Aorta (tissue), 5 donors: ENCODE measurements at places on chromosomes 16 and 17. TPM values are rescaled to one million over a fixed set of nuclear protein-coding genes. Genes with fewer than 3 reads are reported as not detected.

DNA sequence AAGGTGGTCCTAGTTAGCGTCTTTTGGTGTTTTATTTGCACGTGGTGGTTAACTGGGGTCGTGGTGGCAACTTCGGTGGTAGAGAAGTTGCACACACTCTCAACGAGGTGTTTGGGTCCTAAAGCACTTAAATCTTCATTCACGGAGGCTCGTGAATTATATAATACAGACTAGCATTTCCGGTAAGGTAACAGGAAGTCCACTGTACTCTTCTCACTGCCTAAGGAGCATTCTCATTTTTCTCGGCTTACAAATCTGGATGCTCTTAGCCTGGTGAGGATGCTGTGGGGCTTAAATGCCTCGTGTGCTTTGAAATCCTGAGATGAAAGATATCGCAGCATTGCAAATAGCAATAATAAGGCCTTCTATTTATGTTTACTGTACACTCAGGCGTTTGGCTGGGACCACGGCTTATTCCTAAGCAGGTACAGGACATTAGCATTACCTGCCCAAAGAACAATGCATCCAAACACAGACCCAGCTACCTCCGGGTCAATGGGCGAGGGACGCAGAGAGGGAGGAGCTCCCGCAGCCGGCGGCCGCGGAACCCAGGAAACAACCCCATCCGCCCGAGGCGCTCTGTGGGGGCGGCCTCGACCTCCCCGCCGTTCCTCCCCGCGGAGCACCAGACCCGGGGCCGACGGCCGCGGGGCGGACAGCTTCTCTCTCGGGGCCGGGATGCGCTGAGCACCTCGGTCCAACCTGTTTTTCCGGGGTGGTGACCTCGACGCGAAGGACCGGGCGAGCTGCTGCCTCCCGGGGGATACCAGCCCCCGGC is 856 bp downstream of the DNAJA2 start:
- DNase-seq = peak; percentile 81

DNA sequence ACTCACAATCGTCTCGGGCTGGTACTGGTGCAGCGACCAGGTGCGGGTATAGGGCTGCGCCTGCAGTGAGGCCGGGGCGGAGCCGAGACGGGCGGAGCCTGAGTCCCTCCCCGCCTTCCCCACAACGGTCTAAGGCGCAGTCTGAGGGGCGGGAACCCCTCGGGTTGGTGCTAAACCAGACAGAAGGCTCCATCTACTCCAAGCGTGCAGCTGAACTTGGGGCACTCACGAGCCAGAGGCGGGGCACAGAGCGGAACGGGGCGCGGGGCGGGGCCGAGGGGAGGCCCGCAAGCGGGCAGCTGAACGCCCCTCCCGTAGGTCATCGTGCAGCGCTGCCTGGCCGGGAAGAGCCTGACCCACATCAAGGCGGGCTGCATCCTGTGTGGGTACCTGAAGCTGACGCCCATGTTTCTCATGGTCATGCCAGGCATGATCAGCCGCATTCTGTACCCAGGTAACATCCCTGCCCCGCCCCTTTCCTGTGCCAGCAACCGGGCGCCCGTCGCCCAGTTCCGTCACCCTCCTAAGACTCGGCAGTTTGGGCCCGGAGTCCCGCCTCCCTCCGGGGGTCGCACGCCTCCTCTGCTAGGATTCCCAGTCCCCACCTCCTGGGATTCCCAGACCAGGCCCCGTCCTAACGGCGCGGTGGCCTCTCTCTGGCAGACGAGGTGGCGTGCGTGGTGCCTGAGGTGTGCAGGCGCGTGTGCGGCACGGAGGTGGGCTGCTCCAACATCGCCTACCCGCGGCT is 5.0 kb downstream of the SLC5A2 start:
- peak; percentile 81 for DNase-seq

DNA sequence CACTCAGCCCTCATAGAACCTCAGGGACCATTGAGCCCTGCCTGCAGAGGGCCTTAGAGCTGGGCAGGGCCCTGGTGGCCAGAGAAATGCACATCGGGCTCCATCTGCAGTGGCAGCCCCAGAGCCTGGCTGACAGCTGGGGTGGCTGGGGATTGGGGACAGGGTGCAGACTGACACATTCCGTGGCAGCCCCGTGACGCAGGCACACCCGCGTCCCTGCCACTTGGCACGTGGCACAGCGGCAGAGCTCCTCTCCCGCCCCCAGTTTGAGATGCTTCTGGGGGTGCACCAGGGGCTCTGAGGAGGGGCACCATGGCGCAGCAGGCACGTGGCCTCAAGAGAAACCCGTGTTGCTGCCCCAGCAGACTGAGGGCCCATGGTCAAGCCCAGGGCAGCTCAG is 2.2 kb downstream of the FBXL16 start:
- no peak for DNase-seq

GRCh38 chr17:43808076-43808475 is 24.9 kb downstream of the MPP3 start:
- no peak for DNase-seq

- peak; percentile 89 for DNase-seq
These were observed 3.0 kb downstream of the TRIM47 start for GRCh38 chr17:75875182-75875939.

GRCh38 chr17:70780031-70780430 is 610.7 kb downstream of the KCNJ2 start:
- no peak for DNase-seq

GRCh38 chr16:19135896-19136438 is 22.2 kb downstream of the ITPRIPL2 start:
- no peak for DNase-seq

DNA sequence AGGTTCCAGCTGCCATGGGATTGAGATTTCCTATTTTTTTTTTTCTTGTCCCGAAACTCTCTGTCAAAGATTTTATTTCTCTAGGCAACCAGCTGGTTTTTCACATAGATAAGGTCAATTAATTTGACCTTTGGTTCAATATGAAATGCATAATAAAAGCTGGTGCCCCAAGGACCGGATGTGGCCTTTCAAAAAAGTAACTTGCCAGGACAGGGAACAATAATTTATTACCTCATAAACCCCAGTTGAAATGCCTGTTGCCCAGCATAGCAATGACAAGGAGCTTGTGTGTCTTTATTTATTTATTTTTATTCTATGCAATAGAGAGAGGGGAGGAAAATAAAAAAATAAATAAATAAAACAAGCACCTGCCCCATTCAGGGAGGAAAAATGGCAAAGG is 472.7 kb downstream of the KCNJ2 start:
- no peak for DNase-seq

DNA sequence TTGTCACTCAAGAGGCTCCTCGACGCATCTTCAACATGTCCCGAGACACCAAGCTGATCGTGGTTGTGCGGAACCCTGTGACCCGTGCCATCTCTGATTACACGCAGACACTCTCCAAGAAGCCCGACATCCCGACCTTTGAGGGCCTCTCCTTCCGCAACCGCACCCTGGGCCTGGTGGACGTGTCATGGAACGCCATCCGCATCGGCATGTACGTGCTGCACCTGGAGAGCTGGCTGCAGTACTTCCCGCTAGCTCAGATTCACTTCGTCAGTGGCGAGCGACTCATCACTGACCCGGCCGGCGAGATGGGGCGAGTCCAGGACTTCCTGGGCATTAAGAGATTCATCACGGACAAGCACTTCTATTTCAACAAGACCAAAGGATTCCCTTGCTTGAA is 101.0 kb downstream of the HS3ST2 start:
- DNase-seq = no peak

GRCh38 chr16:67243481-67243880 is 3.8 kb downstream of the FHOD1 start:
- peak; percentile 68 for DNase-seq

DNA sequence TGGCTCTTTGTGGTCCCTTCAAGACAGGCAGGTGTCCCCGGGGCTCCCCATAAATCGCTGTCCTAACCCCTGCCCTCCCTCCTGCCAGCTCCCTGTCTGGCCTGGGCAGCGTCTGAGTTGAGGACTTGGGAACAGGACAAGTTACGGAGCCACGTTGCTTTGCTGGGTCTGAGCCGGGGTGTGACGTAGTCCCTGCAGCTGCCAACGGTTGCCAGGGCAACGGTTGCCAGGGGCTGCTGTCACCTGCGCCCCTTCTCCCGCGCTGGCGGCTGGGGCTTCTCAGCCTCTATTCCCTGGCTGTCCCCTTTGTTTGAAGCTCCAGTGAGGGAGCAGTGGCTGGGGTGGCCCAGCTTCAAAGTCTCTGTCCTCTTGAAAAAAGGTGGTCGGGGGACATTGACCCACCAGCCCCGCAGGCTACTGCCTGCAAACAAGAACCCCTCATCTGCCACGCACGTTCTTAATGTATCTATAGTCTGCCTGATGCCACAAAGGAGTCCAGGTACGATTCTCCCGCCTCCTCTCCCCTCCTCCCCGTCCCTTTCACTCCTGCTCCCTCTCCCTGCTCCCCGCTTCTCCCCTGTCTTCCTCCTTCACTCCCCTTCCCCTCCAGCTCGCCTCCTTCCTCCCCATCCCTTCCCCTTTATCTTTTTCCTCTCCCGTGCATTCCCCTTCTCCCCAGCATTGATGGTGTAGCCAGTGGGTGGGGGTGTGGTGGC is 10.9 kb downstream of the ADGRG1 start:
- DNase-seq = no peak

- no peak for DNase-seq
These were observed 16.9 kb upstream of the MARVELD3 start for GRCh38 chr16:71609066-71609465.

DNA sequence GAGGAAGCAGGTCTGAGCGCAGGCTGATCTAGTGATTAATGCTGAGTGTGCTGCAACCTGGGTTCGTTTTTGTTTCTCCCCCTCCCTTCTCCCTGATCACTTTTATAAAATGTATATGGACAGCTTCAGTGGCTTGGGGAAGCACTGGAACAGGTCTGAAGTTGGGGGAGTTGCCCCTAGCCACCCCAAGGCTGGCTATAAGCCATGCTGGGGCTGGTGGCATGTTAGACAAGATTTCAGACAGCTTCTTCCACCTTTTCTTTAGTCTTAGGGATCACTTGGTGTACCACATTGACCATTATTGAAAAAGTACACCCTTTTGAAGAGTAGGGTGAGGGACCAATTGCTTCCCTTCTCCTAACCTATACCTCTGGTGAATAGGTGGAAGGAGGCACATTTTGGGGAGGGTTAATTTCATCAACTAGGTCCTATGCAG is 3.8 kb upstream of the VAC14 start:
- no peak for DNase-seq

- peak; percentile 89 for DNase-seq
These were observed 8.9 kb upstream of the ULK2 start for GRCh38 chr17:19876529-19877161.

DNA sequence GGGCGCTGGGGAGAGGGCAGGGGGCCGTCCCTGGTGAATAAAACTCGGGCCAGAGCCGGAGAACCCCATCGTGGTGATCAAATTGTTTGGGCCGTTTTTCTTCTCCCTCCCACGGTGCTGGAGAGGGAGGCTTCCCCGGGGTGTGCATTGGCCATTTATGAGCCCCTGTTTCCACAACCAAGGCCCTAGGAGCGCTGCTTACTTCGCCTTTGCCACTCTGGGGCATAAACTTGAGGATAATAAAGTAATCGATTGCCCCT is 544 bp downstream of the CCP110 start:
- DNase-seq = no peak

- DNase-seq = no peak
These were observed 19.3 kb upstream of the MNT start for GRCh38 chr17:2420176-2420575.

DNA sequence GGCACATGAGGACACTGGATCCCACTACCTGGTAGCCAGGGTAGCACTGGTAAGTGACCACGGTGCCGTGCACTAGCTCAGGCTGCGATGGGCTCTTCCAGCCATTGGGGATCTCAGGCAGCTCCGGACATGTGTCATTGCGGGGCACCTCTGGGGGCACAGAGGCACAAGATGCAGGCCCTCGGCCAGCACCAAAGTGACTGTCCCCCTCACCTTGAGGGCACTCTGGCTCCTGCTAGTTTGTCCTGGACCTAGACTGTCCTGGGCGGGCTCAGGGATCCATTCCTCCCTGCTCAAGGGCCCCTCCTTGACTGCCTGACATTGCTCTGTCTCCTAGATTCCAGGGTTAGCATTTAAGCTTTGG is 6.7 kb upstream of the PHF12 start:
- no peak for DNase-seq

- DNase-seq = no peak
These were observed 380.8 kb downstream of the SLC39A11 start for GRCh38 chr17:72711521-72712310.

DNA sequence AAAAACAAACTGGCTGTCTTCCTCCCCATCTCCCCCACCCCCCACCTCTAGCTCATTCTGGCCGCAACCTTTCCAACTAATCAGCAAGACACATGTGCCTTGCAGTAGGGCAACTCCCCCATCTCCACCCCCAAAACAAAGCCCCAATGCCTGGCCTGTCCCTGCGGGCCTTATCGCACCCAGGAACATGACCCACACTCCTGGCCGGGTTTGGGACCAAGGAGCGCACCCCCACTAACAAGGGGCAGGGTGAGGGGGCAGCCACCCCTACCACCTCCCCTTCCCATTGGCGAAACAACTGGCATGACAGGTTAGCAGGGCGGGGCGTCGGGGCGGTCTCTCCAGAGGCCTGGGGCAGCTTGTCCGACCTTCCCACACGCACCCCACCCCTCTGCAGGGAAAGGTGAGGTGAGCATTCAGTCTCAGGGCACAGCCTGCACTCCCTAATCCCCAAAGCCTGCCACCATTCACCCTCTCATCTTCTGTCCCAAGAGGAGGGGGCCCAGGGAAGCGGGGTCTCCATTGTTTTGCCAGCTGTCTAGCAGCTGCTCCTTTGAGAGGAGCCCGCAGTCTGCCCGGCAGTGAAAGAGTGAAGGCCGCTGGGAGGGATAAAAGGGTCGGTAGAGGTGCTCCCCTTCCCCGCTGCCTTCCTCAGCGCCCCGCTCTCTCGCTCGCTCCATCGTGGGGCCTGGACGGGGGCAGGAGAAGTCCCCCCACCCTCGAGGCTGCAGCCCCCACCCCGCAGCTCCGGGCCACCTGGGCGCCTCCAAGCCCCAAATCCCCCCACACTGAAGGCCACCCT is 765 bp downstream of the MYO18A start:
- DNase-seq = no peak

GRCh38 chr17:32960815-32961214 is 30.8 kb upstream of the SPACA3 start:
- no peak for DNase-seq

The KIF2B gene
- not detected for total RNA-seq

The EXOC3L1 gene
- 1.3 TPM for total RNA-seq

The KRT32 gene
- not detected for total RNA-seq

The ARHGAP44 gene
- total RNA-seq = 12.6 TPM

The HAS3 gene
- total RNA-seq = 0.68 TPM

The ZFP3 gene
- total RNA-seq = 6.0 TPM

The SYCE1L gene
- total RNA-seq = 5.4 TPM

The ZNF598 gene
- 34.4 TPM for total RNA-seq
